ENCODE measurements at places on chromosomes 2 and 18.

DNA sequence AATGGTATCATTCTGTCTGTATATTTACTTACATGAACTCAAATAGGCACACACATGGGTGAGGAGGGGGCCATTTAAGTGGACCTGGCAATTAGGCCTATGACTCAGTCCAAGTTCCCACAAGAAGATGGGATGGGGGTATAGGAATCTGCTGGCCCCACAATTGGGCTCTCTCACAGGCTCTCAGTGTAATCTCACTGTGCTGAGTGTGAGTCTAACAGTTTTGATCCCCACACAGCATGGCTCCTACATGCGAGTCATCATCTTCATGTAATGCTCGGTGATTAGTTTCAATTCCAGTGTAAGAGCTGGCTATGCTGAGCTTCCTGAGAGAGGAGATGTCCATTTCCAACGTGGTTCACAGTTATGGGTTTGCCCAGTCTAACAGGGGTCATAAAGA lies 114.0 kb downstream of the GATA6 start:
- DNase-seq, result no peak

- DNase-seq, result no peak
These were observed at the start of gene DPP4 for GRCh38 chr2:162073888-162074631. TSS of gene DPP4 (minus strand) at chr2:162074215. CDS start at chr2:162073981, 234 bp downstream.

DNA sequence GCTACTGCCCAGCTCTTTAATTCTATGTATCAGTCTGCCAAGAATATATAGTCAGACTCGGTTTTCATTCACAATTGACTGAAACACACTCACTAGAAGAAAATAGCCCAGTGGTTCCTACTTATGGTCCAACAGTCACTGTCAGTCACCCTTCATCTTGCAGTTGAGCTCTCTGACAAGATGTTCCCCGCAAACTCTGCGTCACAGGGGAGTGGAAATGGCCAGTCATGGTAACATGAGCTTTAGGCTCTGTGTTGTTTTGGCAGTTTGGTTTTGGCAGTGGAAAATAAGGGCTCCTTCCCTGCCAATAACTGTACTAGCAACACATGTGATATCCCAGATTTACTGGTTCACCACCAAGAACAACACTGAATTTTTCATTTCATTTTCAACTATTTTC lies 122.5 kb downstream of the PRPF40A start:
- DNase-seq, result no peak

GRCh38 chr2:9170458-9171130 lies 36.0 kb upstream of the ASAP2 start:
- DNase-seq, result no peak

DNA sequence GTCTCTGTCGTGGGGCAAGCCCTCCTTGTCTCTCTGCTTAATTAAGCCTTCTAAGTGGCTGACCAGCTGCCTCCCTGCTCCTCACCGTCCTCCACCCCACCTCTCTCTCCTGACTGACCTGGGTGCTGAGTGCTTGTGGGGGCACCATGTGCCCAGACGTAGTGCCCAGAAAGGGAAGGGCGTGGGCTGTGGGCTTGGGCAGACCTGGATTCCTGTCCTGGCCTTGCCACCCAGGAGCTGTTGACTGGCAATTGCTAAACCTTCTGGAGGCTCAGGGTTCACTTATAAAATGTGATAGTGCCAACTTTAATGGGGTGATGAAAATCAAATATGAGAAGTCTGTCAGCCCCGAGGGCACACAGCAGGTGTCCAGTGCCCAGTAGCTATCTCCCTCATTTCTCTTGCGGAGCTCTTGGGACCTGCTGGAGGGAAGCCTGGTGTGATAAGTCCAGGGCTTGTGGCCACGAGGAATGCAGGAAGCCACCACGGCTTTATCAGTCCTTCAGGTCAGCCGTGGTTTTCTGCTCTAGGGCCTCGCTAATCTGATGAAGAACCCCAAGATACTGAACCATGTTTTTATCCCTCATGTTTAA lies 22.0 kb upstream of the INHBB start:
- no peak for DNase-seq

GRCh38 chr2:222730366-222730999 lies 59.0 kb downstream of the MOGAT1 start:
- no peak for DNase-seq

- no peak for DNase-seq
These were observed 34.1 kb upstream of the IL1RL1 start for GRCh38 chr2:102277202-102277700.

- DNase-seq, result no peak
These were observed 6.3 kb downstream of the ANKRD53 start for GRCh38 chr2:70984576-70985282.

DNA sequence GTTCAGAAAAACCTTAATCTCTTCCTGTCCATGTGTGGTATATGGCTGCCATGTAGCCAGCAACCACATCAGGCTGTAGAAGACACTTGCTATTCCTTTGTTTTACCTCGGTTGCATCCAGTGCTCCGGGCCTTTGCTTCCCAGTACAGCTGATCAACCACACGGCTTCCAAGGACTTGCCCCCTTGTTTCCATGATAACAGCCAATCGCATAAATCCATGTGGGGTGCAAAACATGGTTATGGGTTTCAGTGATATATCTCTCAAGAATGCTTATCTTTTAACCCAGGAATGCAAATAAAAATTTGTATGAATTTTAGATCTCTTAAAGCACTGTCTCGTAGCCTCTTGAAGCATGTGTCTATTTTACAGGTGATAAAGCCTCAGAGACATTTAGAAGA lies 118.3 kb downstream of the MGAT5 start:
- no peak for DNase-seq

DNA sequence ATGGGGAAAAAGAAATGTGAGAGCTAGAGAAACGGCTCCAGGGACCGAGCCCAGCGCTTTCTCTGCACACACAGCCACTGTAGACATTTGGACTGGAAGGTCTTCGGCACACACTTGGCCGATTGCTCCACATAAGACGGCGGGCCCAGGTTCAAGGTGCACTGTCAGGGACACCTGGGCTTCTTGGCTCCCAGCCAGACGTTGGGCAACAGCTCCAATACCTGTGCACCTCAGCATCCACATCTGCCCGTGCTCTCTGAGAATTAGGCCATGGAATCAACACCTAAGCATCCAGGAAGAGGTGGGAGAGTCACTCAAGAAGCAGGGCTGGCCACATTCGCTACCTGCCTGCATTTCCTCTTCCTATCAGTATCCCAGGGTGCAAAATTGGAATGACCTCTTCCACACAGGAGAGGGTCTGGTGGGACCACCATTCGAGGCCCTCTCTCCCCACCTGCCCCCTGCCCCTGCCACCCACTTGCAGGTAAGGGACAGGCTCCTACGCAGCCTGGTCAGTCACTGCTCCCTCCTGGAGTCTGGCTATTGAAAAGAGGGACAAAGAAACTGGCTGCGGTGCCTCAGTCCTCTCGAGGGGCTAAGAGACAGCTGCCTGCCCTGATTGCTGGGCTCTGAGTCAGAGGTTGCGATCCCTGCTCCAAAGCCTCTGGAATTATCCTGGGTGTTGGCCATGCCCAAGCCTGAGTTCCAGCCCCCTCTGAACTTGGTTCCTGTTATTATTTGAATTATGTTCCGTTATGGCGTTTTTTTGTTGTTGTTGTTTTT lies 40.1 kb upstream of the TAF1B start:
- DNase-seq, result no peak

- no peak for DNase-seq
These were observed 14.2 kb upstream of the PLEKHM3 start for GRCh38 chr2:208039376-208040110.

Data from globus pallidus (tissue), 1 donor.